D721Med (cell line): ENCODE measurements at places on chromosomes 13 and 19.

- no peak for DNase-seq
Observed at GRCh38 chr19:21603431-21604231, 98.2 kb downstream of the ZNF429 start.

DNA sequence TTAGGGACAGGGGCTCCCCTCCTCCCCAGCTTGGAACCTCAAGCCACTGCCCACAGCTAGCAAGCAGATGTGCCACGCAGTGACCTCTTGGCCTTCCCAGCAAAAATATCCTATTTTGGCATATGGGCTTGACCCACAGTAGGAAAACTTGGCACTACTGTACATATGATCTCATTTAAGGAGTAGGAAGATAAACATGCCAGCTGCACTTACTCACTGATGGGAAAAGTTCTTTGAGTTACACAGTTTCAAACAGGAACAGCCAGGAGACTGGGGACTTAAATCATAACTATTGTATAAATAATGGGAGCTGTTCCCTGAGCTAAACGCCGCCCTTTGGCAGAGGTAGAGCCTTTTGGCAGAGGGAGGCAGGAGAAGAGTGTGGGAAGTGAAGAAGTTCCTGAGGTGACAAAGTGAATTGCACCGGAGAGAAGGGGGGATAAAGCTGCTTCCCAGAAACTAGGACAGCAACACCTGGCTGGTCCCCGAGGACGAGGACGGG is 6.1 kb downstream of the SACS start:
- DNase-seq = no peak

DNA sequence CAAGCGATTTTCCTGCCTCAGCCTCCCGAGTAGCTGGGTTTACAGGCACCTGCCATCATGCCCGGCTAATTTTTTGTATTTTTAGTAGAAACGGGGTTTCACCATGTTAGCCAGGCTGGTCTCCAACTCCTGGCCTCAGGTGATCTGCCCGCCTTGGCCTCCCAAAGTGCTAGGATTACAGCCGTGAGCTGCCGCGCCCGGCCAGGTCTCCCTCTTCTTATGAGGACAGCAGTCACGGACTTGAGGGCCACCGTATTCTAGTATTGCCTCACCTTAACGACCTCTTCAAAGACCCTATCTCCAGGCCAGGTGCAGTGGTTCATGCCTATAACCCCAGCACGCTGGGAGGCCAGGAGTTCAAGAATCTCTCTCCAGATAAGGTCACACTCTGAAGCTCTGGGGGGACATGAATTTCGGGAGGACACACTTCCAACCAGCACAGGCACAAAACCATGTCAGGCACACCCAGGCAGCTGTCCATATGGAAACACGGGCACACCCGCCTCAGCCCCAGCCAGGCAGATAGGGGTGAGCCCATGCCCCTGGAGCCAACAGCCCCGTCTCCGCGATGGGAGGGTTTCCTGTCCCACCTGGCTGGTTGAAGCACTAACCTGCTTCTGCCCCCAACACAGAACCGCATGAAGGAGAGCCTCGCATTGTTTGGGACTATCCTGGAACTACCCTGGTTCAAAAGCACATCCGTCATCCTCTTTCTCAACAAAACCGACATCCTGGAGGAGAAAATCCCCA is 21.3 kb upstream of the S1PR4 start:
- DNase-seq = no peak

DNA sequence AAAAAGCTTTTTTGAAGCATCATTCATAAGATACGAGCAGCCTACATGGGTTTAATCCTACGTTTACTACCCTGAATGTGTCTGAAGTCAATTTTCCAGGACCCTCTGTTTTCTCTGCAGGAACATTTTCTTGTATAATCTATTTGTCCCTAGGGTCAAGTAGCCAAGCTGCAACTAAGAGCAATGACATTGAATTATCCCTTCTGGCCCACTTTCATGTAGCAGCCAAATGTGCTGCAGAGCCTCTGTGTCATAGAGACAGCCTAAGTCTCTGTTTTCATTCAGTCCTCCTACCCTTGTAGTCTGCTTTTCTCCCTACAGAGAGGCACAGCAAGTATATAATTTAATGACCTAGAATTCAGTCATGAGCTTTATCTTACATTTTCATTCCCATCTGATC is 82.1 kb downstream of the ZAR1L start:
- no peak for DNase-seq

GRCh38 chr13:33341861-33342452 is 56.4 kb upstream of the STARD13 start:
- no peak for DNase-seq

DNA sequence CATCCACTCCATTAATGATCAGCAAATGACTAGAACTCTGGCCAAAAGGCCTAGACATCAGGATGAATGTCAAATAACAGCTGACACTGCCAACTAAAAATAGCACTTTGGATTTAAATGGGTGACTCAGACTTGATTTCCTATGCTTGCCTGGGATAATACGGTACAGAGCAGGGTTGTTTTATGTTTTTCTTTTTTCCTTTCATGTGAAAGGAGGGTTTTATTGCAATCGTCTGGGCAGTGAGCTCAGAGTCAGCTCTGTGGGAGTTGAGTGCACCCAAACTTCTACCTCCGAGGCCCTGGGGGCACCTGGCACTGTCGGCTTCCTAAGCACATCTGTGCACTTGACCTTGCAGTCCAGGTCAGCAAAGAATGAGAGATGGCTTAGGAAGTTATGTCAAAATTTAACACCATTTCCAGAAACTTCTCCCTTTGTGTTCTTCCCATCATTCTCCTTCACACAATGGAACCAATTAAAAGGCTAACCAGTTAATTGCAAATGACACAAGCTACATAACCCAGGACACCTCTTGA is 134.1 kb downstream of the LACC1 start:
- no peak for DNase-seq

DNA sequence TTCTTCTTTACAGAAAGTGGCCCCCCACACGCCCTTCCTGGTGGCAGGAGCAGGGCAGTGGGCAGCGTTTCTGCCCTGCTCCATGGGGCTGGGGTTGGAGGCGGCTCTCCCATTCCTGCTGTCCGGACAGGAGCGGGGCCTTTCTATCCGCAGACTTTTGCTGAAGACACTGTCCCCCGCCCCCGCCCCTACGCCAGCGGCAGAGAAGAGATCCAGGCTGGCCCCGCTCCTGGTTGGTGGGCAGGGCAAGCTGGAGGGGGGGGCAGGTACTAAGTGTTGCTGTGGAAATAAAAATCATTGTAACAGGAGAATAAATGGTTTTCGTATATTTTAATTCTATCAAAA is 81.7 kb downstream of the ZNF429 start:
- DNase-seq = no peak

- DNase-seq = no peak
Observed at GRCh38 chr13:84137292-84137691, 255.0 kb upstream of the SLITRK1 start.

DNA sequence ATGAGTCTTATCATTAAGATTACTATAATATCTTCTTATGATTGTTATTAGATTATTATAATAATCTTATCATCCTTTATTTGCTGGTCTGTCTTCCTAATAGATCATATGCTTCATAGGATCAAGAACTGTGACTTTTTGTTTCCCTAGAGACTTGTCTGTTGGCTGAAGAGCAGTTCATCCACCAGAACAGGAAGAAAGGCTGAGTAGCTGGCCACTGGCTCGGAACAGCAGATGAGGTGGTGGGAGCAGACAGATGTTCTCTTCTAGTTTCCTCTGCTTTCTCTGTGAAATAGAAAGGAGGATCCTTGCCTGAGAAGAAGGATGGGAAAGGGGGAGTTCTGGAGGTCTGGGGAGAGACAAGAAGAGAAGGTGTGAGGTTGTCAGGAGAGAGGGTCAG is 120.0 kb downstream of the CCNA1 start:
- no peak for DNase-seq

DNA sequence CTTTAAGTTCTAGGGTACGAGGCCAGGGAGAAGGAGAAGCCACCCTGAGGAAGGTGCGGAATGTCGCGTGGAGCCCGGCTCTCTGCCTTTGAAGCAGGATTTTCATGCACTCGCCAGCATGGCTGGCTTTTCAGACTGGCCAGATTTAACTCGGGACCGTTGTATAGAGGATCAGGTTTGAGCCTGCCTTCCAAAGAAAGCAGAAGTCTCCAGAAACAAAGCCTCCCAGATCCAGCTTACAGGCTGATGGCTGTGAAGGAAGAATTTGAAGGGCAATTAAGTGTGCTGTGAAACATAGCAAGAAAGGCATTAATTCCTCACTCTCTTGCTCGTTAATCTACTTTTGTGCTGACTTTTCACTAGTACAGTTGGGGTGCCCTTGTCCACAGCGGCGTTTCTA is 140.2 kb downstream of the SOX1 start:
- no peak for DNase-seq

DNA sequence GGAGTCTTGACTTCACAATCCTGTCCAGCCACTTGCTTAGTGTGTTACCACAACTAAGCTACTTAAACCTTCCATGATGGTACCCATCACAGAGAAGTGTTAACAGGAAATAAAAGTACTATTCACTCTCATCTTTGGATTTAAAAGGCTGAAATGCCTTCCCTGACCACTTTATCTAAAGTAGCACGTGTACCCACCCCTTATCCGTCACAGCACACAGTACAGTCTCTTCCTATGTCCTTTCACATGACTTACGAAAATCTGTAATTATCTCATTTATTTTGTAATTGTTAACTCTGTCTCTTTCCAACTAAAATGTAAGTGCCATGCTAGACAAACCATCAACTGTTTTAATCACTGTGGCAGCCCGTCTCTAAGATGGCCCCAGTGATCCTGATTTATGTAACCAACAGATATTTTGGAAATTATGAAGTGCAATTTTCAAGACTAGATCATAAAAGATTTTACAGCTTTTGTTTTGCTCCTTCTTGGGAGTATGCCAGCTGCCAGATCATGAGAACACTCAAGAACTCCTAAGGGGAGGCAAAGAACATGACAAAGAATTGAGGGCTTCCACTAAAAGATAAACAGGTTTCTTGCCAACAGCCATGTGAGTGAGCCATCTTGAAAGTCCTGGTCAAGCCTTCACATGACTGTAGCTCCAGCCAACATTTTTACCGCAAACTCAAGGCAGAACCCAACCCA is 44.9 kb downstream of the DIAPH3 start:
- no peak for DNase-seq

DNA sequence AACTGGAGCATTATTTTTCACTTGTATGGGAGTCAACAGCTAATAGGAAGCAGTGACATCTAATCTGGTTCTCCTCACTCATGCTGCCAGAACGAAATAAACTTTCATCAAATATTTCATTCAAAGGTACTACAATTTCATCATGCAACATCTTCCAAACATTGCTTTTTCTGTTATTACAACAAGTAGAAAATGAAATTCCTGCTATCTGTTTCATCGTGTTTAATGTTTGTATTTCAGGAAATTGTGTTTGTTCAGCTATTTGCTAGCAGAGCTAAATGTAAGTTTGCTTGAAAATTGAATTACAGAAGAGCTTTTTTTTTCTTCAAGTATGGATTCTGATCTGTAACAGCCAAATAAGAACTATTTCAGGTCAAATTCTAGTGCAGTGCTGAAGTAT is 90.1 kb downstream of the SLITRK6 start:
- no peak for DNase-seq

DNA sequence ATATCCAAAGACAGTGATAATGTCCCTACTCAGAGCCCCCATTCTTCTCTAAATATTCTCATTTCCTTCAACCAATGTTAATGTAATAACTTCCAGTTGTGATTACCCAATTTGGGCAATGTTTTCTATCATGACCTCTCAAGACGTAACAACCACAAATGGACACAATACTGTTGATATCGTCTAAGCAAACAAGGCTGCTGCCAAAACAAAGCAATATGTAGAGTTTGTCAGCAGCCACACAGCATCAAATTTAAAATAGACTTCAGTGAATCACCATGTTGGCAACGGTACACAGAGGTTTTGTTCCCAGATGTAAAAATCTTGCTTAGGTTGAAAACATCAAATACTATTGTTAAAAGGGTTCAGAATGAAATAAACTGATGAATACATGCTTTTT is 205.1 kb downstream of the DACH1 start:
- DNase-seq = no peak

DNA sequence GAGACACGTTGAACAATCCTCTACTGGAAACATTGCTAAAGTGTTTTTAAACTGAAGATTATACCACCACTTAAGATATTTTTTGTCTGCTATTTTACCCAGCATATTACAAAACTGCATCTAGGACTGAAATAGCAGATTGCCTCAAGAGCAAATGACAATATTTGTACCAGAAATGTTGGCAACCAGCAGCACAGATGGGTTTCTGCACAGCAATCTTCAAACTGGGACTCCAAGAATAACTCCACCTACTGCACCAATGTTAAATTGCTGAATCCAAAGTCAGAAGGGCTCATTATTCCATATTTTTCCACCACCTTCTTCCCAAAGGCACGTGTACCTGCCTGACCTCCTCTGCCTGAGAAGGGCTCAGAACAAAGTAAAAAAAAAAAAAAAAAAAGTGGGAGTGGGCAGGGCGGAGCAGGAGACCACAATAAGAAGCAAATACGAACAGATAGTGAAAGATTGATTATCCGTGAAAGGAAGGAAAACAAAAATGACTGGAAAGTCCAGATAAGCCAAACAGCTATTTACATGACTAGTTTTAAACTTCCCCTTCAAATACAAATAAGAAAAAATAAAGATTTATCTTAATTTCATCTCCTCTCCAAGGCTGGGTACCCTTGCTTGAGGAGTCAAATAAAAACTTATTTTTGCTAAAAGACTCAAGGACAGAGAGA is 79.4 kb downstream of the FOXO1 start:
- DNase-seq = no peak

DNA sequence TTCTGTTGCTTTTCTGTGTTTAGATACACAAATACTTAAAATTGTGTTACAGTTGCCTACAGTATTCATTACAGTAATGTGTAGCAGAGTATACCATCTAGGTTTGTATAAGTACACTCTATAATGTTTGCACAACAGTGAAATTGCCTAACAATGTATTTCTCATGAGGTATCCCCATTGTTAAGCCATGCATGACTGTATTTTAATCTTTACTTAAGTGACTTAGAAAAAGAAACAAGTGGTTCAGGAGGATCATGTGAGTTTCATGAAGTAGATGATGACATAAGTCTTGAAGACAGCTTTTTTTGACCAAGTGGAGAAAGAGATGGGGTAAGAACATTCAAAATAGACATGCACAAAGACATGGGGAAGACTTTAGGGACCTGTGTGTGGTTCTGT is 8.4 kb upstream of the KCTD4 start:
- no peak for DNase-seq

- DNase-seq = no peak
Observed at GRCh38 chr19:28331596-28331995, 881.4 kb downstream of the UQCRFS1 start.

GRCh38 chr13:80371840-80372509 is 31.0 kb upstream of the SPRY2 start:
- DNase-seq = no peak

DNA sequence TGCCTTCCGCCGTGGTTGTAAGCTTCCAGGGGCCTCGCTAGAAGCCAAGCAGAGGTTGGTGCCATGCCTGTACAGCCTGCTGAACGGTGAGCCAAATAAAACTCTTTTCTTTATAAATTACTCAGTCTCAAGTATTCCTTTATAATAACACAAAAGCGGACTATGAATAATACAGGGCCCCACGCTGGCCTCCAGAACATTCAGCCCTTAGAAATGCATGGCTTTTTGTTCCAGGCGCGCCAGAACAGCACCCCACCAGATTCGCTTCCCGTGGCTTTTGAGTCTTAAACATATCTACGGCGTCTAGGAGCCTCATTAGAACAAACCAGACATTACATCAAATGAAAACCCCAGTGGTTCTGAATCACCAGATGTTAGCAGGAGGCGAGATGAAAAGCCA is 75.1 kb downstream of the SLC15A1 start:
- no peak for DNase-seq

GRCh38 chr13:50572129-50572528 is 271.4 kb downstream of the DLEU7 start:
- no peak for DNase-seq

- no peak for DNase-seq
Observed at GRCh38 chr13:40398065-40398464, 268.4 kb downstream of the FOXO1 start.
